Naive B cell (primary cell): ENCODE measurements at places on chromosomes 6 and 20.
A peak's percentile ranks its signal among the peaks of the same experiment; 100 is the strongest.

DNA sequence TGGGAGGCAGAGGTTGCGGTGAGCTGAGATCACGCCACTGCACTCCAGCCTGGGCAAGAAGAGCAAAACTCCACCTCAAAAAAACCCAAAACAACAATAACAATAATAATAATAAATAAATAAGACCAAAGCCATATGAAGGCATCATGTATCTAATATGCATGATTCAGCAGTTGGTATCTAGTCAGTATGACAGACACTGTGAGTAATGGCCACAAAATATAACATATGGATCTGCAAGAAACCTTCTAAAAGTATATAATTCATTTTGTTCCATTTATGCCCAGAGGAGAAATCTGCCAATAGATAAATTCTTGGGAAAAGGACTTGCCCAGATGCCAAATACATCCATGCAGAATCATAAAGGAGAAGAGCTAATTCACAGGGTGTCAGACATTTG lies 252.3 kb downstream of the BTBD9 start:
- no peak for DNase-seq

GRCh38 chr20:49990271-49990720 lies 7.5 kb downstream of the SNAI1 start:
- no peak for DNase-seq

- peak; percentile 48 for DNase-seq
Measured at GRCh38 chr20:63538204-63539091, 1.3 kb upstream of the PTK6 start.

- DNase-seq = no peak
Measured at GRCh38 chr20:62773845-62774714, 22.2 kb upstream of the MRGBP start.

GRCh38 chr6:47292944-47293343 lies 16.8 kb downstream of the TNFRSF21 start:
- no peak for DNase-seq

DNA sequence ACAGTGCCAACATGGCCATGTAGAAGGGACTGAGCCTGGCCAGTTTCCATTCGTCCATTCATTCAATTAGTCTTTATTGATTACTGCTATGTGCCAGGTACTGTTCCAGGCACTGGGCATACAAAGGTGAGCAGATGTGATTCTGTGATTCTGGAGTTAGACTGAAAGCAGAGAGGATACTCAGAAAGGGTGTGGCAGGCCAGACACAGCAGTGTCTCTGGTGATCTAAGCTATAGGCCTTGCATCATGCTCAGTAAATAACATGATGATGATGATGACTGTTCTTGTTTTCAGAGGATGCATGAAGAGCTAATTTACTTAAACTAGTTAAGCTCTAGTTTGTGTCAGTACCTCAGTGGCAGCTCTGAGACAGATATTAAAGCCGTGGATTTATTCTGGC lies 31.4 kb upstream of the FUCA2 start:
- no peak for DNase-seq

- DNase-seq = no peak
Measured at GRCh38 chr20:51784299-51784698, 16.1 kb upstream of the ATP9A start.

DNA sequence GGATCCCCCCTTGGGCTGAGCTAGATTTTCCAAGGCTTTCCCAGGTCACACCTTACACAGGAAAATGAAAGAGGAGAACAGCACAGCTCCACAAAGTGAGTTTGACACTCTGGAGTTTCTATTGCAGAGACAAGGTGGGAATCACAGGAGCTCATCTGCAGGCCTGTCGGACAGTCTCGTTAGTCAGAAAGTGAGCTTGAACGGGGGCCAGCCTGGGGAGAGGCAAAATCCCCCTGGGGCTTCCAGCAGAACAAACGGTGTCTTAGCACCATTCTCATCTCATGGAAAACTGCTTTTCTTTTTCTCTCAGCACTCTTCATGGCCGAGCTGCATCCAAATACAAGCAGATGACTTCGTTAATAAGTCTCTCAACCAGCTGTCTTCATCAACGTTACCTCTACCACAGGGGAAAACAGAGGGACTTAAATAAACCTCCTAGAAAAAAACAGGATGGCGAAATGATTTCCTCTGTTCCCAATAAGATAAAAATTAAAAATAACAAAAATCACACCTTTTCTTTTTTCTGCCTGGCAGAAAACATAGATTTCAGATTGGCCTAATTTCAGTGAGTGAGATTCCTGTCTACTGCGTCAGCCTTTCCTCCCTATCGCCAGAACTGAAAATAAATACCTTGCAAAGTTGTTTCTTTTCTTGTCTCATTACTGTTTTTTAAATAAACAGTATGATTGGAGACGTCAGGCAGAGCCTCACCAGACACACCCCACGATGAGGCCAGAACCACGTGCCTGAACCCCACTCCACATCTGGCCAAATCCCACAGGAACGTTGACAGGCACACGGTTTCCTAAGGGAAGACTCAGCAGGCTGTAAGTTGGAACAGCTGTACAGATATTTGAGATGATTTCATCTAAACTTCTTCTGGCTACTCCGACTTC lies 219.0 kb downstream of the TTLL2 start:
- no peak for DNase-seq

- peak; percentile 21 for DNase-seq
Measured at GRCh38 chr20:18284805-18285533, 3.4 kb upstream of the ZNF133 start.

DNA sequence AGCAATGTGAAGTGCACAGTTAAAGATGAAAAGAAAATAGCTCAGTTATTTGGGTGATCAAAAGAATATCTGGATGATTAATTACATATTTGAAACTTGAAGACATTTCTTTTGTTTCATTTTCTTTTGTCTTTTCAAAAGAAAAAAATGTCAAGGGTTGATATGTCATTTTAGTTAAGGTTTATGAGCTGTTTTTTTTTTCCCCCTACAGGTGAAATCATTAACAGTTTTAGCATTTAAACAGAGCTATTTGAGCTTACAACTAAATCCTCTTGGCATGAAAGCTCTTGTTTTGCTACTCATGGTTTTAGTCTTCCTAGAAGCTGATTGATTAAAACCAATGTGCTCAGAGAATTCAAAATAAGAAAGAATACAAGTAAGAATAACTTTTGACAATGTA lies 887.3 kb downstream of the PHF3 start:
- DNase-seq = no peak
